Urothelium cell line (cell line): ENCODE measurements at places on chromosomes 3 and 15.

- DNase-seq: peak; percentile 38
Measured at GRCh38 chr15:73344056-73344455, 24.7 kb downstream of the HCN4 start.

- DNase-seq: no peak
Measured at GRCh38 chr3:51717446-51717845, 10.6 kb downstream of the GRM2 start.

DNA sequence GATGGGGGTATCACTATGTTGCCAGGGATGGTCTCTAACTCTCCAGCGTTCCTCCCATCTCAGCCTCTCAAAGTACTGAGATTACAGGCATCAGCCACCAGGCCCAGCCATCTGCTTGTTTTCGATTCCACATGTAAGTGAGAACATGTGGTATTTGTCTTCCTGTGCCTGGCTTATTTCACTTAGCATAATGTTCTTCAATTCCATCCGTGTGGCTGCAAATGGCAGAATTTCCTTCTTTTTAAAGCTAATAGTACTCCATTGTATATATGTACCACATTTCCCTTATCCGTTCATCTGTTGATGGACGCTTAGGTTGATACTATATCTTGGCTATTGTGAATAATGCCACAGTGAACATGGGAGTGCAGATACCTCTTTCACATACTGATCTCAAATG is 70.6 kb downstream of the ASB7 start:
- DNase-seq: no peak

- DNase-seq: no peak
Measured at GRCh38 chr3:108518895-108519294, 8.5 kb upstream of the MYH15 start.

DNA sequence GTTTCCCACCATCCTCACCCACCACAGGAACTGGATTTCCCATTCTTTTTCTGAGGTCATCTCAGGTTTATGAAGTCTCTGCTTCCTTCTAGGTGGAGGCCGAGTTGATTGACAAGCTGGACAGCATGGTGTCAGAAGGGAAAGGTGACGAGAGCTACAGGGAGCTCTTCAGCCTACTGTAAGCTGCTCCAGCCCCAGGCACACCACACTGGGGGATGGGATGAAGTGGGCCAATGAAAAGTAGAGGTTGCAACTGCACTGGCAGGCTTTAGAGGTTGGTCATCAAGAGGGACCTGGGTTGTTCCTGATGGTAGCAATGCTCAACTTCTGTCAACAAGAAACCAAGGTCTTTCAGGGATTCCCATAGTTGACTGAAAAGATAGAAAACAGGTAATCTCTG is 55.0 kb upstream of the MANF start:
- no peak for DNase-seq
